HCT116 (cell line): ENCODE measurements at places on chromosomes 5 and 9. TPM values are rescaled to one million over a fixed set of nuclear protein-coding genes. Genes with fewer than 3 reads are reported as not detected.

Gene SLC23A1
- total RNA-seq = not detected

DNA sequence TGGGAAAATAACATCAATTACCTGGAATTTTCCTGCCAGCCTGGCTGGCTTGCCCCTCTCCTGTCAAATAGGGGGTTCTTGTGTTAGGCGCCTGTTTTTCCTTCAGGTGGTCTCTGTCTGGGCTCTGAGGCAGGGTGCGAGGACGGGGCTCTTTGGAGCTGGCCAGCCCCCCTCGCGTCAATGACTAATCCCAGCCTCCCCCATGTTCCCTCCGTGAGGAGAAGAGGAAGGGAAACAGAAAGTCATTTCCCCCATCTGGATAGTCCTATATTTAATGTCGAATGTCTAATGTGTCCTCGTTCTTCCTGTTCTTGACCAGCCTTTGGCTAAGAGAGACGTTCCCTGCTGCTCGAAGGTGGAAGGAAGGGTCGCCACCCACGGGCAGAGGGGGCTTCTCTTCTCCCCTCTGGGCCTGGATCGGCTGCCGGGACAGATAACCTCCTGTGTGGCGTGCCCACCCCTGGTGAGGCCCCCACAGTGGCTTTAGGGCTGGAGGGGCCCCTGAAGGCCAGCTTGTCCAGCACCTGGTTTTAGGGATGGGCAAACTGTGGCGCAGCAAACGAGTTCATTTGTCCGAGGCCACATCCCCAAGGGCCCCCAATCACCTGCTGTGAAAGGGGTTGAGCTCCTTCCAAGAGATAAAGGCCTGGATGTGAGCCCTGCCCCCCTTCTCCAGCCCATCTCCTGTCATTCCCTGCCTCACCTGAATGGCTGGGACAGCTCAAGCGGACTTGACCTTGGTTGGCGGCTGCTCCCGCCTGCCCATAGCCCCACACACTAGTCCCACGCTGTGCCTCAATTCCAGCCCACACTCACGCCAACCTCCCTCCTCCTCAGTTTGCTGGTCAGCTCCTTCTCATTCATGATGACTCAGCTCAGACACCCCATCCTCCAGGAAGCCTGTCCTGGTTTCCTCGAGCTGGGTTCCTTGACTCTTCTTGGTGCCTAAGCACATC, 35.9 kb upstream of the UNC5A start:
- no peaks in the 10 kb centered on the region; the same call in 1 of the 2 replicates for H3K4me1 ChIP-seq
- H3K27ac ChIP-seq = no peak overlapping the region
- H3K27me3 ChIP-seq = no peaks in the 10 kb centered on the region
- no peak overlapping the region for H3K4me3 ChIP-seq

GRCh38 chr5:124795829-124796228, 49.4 kb upstream of the ZNF608 start:
- no peak for DNase-seq
- peaks cover 3% of the 10 kb centered on the region; the same call in 1 of the 2 replicates for H3K4me1 ChIP-seq
- no peak overlapping the region for H3K27ac ChIP-seq
- H3K4me3 ChIP-seq = no peak overlapping the region
- H3K27me3 ChIP-seq = no peaks in the 10 kb centered on the region

- no peak for DNase-seq
- no peaks in the 10 kb centered on the region for H3K27me3 ChIP-seq
- no peaks in the 10 kb centered on the region for H3K36me3 ChIP-seq
- H3K27ac ChIP-seq = no peak overlapping the region
- H3K4me3 ChIP-seq = no peak overlapping the region
Measured at GRCh38 chr5:28748446-28748845, 1710.1 kb upstream of the CDH9 start.

DNA sequence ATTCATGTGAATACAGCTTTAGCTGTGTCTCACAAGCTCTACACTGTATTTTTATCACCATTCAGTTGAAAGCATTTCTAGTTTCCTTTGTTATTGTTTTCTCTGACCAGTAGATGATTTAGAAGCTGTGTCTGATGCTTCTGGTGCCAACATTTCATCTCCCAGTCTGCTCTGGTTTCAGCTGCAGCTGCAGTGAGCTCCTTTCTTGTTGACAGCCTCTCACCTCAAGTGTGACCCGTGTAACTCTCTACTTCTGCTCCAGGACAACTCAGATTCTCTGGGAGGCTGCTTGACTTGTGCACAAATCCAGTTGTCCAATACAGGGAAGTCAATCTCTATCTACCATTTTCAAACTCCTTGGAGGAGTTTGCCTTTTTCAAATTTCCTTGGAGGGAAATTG, 504.8 kb downstream of the DIRAS2 start:
- peaks cover 38% of the 10 kb centered on the region for H3K27me3 ChIP-seq
- no peaks in the 10 kb centered on the region for H3K4me1 ChIP-seq
- no peaks in the 10 kb centered on the region for H3K36me3 ChIP-seq
- H3K27ac ChIP-seq = no peak overlapping the region
- H3K4me3 ChIP-seq = no peak overlapping the region
- no peak for DNase-seq

GRCh38 chr5:159536646-159537045, 206.4 kb upstream of the IL12B start:
- H3K4me3 ChIP-seq = no peak overlapping the region
- no peak overlapping the region for H3K27ac ChIP-seq
- DNase-seq = no peak
- no peaks in the 10 kb centered on the region for H3K27me3 ChIP-seq
- peaks cover 16% of the 10 kb centered on the region for H3K4me1 ChIP-seq
- no peaks in the 10 kb centered on the region for H3K36me3 ChIP-seq

GRCh38 chr5:42666869-42667268, 89.7 kb upstream of the CCDC152 start:
- DNase-seq = no peak
- no peaks in the 10 kb centered on the region for H3K4me1 ChIP-seq
- no peak overlapping the region for H3K4me3 ChIP-seq
- no peaks in the 10 kb centered on the region for H3K27me3 ChIP-seq
- no peak overlapping the region for H3K27ac ChIP-seq
